ENCODE measurements at places on chromosomes 1 and 21.
A peak's percentile ranks its signal among the peaks of the same experiment; 100 is the strongest.

DNA sequence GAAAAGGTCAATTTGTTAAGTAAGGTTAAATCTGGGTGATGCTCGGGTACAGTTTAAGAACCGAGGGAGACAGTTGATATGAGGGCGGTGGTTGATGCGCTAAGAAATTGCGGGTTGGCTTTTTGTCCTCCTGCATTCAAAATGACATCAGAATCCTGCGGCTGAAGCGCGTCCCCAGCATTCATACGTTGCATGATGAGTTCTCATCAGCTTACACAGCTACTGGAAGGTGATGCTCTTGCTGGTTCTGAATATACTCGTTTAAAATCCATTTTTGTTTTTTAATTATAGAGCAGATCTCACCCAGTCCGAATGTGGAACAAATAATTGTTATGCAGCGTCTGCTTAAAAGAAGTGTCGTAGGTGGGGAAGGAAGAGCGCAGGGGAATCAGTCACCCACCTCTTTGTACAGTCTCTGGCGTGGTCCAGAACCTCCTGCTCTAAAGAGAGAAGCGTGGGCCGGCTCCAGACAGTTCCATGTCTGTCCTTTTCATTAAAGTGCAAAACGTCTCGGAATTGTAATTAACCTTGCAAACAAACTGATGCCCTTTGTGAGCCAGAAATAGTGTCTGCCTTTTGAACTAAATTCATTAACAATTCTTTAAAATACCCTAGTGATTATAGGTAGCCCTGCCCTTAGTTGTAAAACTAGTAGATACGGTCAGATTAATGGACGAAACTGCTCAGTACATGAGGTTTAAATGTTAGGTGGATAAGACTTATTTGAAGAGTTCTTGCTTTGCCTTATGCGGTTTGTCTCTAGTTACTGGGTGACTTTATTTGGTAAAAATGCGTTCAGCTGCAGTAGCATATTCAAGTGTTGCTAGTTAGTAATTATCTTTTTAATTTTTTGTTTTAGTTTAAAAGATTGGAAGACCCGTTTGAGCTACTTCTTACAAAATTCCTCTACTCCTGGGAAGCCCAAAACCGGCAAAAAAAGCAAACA is 741 bp downstream of the RGS2 start:
- no peak for DNase-seq

DNA sequence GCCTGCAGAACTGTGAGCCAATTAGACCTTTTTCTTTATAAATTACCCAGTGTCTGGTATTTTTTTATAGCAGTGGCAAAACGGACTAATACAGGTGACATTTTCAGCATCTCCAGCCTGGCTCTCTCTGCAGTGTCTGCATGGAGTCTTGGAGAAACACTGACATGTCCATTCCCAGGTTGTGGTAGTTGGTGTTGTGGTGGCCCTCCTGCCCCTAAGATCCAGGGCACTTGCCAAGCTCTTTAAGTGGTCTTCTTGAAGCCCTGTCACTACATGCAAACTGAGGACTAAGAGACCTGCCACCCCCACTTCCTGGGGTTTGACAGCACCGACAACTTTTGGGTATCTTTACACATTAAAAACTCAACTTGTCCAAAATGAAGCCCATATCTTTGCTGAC is 419.4 kb downstream of the NPHP4 start:
- DNase-seq = no peak

DNA sequence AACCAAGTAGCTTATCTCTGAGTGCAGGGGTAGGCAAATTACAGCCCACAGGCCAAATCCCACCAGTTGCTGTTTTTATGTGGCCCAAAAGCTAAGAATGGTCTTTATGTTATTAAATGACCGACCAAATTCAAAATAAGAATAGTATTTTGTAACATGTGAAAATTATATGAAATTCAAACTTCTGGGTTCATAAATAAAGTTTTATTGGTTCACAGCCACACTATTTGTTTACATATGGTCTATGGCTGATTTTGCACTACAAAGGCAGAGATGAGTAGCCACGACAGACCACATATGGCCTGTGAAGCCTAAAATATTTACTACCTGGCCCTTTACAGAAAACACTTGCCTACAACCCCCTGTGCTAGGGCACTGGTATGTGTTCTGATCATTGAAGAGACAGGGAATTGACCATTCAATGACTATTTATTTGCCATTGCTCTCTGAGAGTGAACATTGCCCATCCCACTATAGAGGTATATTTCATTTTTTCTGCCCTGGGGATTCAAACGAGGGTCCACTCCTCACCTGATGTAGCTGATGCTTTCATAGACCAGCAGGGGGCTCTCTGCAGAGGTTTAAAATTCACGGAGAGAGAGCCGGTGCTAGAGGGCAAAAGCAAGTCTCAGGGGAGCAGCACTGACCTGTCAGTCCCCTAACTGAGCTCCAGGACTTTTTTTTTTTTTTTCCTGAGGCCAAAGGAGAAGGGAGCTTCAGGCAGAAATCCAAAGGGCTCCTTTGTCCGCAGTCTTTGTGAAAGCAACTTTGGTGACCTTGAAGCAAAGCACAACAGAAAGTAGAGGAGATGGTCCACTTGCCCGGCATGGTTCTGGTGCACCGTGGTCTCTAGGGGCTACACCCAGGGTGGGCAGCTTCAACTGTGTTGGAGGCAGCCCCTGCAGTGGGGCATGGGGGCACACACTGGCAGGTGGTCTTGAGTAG is 7.3 kb upstream of the GNL2 start:
- DNase-seq = no peak

DNA sequence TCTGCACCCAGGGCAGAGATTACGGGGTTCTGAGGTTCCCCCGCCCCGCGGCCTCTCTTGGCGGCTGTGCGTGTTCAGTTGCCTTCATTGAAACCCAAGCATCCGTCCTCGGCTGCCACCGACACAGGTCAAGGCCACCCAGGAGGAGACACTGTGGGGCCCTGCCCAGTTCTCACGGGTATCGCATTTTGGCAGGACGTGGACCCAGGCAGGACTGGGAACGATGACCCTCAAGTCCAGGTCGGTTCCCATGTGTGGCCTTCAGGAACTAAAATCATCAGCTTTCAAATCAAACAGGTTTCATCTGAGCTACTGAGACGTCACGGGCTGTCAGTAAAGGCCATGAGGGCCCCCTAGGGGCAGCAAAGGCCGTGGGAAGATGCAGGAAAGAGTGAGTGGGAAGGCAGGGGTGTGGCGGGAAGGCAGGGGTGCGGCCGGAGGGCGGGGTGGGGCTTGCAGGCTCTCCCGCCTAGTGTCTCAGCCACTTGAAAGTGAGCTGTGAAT is 7.0 kb upstream of the C1orf174 start:
- no peak for DNase-seq

- no peak for DNase-seq
These were observed 5.6 kb downstream of the PRDX1 start for GRCh38 chr1:45516036-45516435.

GRCh38 chr1:200150721-200151120 is 123.2 kb downstream of the NR5A2 start:
- no peak for DNase-seq

GRCh38 chr1:165924117-165924516 is 96.7 kb downstream of the UCK2 start:
- DNase-seq = no peak

DNA sequence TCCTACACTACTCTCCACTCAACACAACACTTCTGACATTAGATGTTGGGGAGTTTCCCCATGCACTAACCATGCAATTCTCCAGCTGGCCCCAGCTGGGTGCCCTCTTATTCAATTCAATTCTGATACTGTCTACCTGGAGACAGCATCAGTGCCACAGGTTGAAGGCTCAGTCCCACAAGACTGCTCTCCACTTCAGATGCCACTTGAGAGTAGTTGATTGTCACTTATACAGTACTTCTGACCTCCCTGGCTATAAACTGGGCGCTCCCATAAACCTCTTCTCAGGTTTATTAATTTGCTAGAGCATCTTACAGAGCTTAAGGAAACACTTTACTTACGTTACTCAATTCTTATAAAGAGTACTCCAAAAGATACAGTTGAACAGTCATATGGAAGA is 442.3 kb downstream of the LRRIQ3 start:
- no peak for DNase-seq

DNA sequence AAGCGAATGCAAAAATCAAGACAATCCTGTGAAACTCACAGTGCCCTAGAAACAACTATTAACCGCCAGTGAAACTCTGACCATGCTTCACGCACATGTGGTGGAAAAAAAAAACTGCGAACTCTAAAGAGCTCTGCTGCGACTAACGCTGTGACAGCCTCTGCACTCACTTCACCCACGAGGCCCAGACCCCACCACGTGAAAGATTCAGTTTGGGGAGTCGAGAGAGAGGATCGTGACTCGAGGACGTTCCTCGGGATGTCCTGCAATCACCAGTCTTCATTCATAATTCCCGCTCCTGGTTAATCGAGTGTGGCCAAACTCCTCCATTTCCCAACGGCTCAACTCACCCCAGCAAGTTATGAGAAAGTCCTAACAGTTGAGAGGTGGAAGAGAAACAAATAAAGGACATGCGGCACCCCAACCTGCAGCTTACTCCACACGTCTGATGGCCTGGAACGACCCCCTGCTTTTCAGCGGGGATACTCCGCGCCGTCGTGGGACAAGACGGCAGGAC is 1.1 kb downstream of the SERBP1 start:
- DNase-seq = peak; percentile 51

DNA sequence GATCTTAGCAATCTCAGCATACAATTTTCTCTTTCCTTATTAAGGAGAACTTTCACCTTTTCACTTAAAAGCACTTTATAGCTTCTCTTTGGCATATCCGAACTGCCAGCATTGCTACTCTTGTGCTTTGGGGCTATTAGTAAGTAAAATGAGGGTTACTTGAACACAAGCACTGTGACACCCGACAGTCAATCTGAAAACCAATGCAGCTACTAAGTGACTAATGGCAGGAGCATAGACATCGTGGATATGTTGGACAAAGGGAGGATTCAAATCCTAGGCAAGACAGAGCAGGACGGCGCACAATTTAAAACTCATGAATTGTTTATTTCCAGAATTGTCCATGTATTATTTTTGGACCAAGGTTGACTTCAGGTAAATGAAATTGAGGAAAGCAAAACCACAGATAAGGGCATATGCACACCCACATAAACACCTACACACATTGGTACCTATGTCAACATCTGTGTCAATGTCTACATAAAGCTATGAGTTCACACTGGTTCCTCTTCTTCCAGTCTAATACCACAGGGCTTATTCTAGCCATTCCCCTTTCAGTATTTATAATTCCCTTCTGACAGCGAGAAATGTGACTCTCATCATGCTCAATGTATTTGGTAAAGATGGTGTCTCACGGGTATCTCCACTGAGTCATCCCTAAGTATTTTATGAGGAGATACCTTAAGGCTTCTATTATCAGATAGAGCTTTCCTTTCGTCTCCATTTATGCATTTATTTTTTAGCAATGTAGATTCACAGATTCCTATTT is 75.3 kb upstream of the RALGPS2 start:
- DNase-seq = no peak

DNA sequence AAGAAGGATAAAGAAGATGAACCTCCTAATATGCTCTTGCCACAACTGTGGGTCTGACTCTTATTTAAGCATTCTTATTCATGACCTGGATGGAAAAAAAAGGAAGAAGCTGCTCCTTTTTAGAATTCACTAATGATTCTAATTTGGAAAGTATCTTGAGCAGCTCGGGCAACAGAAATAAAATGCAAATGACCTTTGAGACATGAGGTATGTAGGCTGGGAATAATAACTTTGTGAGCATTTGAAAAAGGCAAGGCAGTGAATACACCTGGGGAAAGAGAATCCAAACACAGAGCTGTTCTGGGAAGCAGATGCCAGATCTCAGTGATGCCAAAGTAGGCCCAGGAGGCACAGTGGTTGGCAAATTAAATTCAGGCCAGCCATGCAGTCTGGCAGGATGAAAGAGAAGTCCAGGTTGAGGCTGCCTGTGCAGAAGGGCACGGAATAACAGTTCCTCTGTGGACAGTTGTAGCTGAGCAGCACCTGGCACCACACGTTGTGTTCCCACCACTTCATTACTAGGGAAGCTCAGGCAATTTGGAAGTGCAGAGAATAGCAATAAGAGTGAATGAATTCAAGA is 320.8 kb upstream of the ST6GALNAC5 start:
- DNase-seq = no peak

DNA sequence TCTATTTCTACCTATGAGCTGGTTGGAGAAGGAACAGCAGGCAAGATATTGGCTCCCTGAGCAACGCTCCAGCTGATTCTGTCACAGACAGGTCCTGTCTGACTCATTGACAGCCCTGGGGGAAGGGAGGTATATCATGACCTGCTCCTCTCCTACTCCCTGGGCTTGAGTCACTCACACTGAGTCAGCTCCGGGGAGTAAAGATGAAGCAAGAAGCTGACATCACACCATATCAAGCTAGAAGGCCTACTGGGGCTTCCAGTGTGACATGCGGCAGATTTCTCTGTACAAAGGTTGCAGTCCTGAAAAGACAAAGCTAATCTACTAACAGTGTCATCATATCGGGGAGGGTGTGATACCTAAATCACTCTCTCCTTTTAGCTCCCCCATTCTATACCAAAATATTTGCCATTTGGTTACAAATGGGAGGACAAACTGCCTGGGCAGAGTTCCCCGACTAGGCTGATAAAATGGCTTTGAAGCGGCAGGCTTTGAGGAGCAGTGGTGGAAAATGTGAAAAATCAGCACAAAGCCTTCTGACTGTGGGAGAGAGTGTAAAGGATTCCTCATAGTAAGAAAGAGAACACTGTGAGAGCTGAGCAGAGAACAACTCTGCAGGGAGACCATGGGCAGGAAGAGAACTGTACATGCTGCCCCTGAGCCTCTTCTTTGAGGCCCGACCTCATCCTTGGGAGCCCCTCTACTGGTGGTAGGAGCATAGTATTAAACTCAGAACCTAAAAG is 15.5 kb downstream of the PI4KB start:
- DNase-seq = peak; percentile 70

GRCh38 chr21:45959779-45960390 is 21.7 kb upstream of the COL6A1 start:
- no peak for DNase-seq

GRCh38 chr1:113140588-113141446 is 67.8 kb downstream of the LRIG2 start:
- peak; percentile 67 for DNase-seq

- no peak for DNase-seq
These were observed 108.6 kb downstream of the GDAP2 start for GRCh38 chr1:117820694-117821381.

GRCh38 chr1:45552331-45552730 is 1.7 kb downstream of the AKR1A1 start:
- DNase-seq = no peak

DNA sequence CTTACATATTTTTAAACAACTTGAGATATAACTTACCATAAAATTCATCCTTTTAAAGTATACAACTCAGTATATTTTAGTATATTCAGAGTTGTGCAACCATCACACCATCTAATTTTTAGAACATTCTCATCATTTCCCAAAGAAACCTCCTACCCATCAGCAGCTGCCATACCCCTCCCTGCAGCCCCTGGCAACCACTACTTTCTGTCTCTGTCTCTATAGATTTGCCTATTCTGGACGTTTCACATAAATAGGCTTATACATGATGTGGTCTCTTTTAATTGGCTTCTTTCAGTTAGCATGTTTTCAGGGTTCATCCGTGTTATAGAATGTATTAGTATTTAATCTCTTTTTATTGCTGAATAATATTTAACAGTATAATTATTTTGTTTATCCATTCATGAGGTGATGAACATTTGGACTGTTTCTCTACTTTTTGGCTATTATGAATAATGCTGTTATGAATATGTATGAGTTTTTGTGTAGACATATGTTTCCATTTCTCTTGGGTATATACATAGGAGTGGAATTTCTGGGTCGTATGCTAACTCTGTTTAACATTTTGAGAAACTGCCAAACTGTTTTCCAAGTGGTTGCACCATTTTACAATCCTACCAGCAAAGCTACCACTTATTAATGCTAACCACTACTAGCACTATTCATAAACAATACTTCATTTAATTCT is 29.5 kb downstream of the WDR26 start:
- no peak for DNase-seq

GRCh38 chr1:115912116-115912515 is 64.2 kb upstream of the SLC22A15 start:
- DNase-seq = no peak

All from T-helper 2 cell (primary cell).